H9 (cell line): ENCODE measurements at places on chromosomes 7 and 10. TPM values are rescaled to one million over a fixed set of nuclear protein-coding genes. Genes with fewer than 3 reads are reported as not detected.

Gene PRSS37
- not detected in 2 replicates for total RNA-seq

DNA sequence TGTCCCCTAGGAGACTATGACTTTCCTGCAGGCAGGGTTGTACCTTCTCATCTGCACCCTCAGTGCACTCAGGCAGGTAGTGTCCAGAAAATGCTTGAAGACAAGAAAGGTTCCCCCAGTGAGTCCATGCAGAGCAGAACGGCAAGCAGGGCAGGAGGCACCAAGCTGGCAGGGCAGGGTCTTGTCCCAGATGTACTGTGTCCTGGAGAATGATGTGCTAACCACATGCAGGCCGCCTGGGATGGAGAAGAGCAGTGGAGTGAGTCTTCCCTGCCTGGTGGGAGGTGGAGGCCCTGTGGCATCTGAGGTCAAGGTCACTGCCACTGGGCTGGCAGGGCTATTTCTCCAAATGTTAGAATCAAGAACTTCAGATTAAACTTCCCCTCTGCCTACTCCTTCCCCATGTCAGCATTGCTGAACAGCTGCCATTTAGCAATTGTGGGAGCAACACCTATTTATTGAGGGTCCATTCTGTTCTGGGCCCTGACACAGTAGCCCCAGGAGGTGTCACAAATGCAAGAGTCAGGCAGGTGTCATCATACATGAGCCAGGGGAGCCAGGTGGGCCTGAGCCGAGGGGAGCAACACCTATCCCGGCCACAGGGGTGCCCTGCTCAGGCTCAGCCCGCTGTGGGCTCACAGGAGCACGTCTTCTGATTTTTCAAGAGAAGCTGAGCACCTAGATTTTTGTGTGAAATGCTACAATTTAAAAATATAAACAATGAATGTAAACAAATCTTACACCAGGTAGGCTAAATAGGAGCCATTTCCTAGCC, 34.1 kb downstream of the PTPRE start:
- no peaks in the 10 kb centered on the region for H3K27me3 ChIP-seq
- H3K27ac ChIP-seq = no peak overlapping the region
- DNase-seq = no peak
- H3K4me1 ChIP-seq = peaks cover 4% of the 10 kb centered on the region; the same call in 1 of the 2 replicates
- no peaks in the 10 kb centered on the region for H3K36me3 ChIP-seq

DNA sequence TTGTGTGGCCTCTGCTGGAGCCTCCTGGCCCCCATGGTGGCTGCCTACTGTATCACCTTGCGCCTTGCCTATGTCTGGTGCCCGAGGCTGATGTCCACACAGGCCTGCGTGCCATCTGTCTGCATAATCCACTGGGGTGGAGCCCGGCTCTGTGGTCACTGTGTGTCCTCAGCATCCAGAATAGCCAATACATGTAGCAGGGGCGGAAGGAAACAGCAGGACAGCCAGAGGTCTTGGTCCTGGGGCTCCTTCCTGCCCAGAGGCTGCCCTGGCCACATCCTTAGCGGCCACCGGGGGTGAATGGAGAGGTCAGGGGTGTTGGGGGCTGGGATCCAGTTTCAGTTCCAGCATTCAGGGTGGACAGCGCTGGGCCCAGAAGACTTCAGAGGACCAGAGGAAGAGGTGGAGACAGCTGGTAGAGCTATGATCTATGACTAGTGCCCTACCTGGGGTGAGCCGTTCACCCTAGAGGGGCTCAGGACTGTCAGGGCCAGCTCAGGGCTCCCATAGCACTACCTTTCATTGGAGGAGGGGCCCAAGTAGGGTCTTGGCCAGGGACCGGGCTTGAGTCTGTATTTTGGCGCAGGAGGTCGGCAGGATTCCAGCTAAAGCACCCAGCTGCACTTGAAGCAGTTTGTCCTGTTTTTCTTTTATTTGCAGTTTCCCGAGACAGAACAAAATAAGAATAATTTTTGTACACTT, 15.9 kb downstream of the YKT6 start:
- peaks cover 11% of the 10 kb centered on the region for H3K36me3 ChIP-seq
- DNase-seq = peak; percentile 28
- H3K4me3 ChIP-seq = no peak overlapping the region
- H3K27ac ChIP-seq = no peak overlapping the region
- H3K4me1 ChIP-seq = no peaks in the 10 kb centered on the region

Gene CRYGN
- total RNA-seq = 0.79 and 1.8 TPM in 2 replicates

GRCh38 chr10:93462881-93463280, 19.3 kb downstream of the MYOF start:
- DNase-seq = no peak
- no peak overlapping the region for H3K27ac ChIP-seq
- no peaks in the 10 kb centered on the region for H3K27me3 ChIP-seq
- no peak overlapping the region for H3K4me3 ChIP-seq
- H3K36me3 ChIP-seq = no peaks in the 10 kb centered on the region

DNA sequence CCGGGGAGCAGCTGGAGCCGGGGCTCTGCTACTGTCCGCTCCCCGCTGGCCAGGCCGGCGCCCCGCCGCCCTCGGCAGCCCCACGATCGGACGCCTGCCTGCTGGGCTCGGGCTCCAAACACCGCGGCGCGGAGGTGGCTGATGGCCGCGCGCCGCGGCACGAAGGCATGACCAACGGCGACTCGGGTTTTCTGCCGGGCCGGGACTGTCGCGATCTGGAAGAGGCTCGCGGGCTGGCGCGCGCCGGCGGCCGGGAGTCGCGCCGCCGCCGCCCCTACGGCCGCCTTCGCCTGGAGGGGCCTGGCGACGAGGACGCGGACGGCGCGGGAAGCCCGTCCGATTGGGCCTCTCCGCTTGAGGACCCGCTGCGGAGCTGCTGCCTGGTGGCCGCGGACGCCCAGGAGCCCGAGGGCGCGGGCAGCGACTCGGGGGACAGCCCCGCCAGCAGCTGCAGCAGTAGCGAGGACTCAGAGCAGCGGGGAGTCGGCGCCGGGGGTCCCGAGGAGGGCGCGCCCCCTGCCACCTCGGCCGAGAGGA, 570 bp downstream of the TBC1D12 start:
- H3K4me3 ChIP-seq = peak overlapping the region; percentile 73
- DNase-seq = peak; percentile 46
- peaks cover 5% of the 10 kb centered on the region; the same call in 1 of the 2 replicates for H3K27me3 ChIP-seq
- H3K4me1 ChIP-seq = no peaks in the 10 kb centered on the region
- H3K36me3 ChIP-seq = no peaks in the 10 kb centered on the region; the same call in 2 of the 3 replicates

DNA sequence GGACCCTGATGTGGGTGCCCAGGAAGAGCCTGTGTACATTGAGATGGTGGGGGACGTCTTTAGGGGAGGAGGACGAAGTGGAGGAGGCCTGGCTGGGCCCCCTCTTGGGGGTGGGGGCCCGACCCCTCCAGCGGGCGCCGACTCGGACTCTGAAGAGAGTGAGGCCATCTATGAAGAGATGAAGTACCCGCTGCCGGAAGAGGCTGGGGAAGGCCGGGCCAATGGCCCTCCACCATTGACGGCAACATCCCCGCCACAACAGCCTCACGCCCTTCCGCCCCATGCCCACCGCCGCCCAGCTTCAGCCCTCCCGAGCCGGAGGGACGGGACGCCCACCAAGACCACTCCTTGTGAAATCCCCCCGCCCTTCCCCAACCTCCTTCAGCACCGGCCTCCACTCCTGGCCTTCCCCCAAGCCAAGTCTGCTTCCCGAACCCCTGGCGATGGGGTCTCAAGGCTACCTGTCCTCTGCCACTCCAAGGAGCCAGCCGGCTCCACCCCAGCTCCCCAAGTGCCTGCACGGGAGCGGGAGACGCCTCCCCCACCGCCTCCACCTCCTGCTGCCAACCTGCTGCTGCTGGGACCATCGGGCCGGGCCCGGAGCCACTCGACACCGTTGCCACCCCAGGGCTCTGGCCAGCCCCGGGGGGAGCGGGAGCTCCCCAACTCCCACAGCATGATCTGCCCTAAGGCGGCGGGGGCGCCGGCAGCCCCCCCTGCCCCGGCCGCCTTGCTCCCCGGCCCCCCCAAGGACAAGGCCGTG, 4.8 kb downstream of the NYAP1 start:
- no peak overlapping the region for H3K27ac ChIP-seq
- DNase-seq = no peak
- H3K4me3 ChIP-seq = peak overlapping the region; percentile 14; the same call in 1 of the 3 replicates
- H3K4me1 ChIP-seq = peaks cover 2% of the 10 kb centered on the region; the same call in 1 of the 2 replicates

Gene ADARB2
- total RNA-seq = 0.87 and 1.0 TPM in 2 replicates

DNA sequence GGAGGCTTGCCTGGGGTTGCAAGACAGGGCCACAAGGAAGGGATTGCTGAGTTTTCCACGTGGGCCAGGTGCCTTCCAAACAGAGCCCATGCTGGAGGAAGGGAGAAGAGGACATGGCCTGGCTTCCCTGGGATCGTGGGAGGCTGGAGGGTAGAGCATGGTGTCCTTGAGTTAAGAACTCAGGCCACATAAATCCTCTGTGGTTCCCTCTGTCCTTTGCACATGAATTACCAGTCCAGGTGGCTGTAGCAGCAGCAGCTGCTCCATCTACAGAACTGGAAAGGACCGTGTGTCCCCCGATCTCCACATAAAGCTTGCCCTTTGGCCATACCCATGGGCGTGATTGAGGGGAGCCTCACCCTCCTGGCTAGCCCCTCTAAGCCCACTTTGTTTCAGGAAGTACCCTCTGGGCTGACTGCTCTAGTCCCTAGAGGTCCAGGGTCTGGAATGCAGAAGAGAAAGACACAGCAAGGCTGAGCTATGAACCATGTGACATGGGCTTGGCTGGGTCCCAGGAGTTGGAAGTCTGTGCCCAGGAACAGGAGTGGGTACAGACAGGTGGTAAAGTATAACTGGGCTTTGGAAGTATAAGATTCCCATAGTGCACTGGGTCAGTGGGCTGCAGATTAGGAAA, 84.9 kb downstream of the C10orf105 start:
- no peaks in the 10 kb centered on the region for H3K36me3 ChIP-seq
- DNase-seq = no peak
- no peak overlapping the region for H3K4me3 ChIP-seq
- peaks cover 2% of the 10 kb centered on the region; the same call in 1 of the 2 replicates for H3K27me3 ChIP-seq
- H3K27ac ChIP-seq = no peak overlapping the region

DNA sequence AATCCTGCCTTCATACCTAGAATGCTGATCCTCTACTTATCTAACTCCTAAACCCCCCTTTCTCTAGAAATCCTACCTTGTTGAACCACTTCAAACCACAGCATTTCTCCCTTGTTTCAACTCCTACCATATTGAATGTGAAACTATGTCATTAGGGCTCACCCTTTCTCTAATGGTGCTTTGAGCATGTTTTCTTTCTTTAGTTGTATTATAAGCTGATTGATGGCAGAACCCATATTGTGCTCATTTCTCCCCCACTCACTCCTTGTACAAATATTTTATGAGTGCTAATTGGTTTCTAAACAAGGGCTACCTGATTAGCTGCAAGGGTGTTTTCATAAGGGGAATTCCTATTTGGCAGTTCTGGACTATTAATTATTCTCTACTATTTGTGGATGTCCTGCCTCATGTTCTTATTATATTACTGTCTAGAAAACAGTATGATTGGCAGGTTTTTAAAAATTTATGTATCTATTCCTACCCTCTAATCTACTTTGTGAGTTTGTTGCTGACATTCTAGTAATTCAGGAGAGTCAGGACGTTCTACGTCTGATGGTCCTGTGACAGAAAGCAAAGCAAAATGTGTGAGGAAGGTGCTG, 765.8 kb downstream of the KCNMA1 start:
- H3K4me1 ChIP-seq = no peaks in the 10 kb centered on the region
- DNase-seq = no peak
- H3K4me3 ChIP-seq = no peak overlapping the region
- H3K36me3 ChIP-seq = no peaks in the 10 kb centered on the region
- no peak overlapping the region for H3K27ac ChIP-seq

Gene FRMPD2
- total RNA-seq = 0.44 and 0.48 TPM in 2 replicates

Gene KIF11
- total RNA-seq = 52.4 and 54.4 TPM in 2 replicates

DNA sequence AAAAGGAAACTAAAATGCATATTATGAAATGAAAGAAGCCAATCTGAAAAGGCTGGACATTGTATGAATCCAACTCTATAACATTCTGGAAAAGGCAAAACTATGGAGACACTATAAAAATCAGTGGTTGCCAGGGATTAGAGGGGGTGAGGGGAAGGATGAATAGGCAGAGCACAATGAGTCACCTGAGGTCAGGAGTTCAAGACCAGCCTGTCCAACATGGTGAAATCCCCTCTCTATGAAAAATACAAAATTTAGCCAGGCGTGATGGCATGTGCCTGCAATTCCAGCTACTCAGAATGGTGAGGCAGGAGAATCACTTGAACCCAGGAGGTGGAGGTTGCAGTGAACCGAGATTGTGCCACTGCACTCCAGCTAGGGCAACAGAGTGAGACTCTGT, 324.8 kb upstream of the PHYHIPL start:
- no peaks in the 10 kb centered on the region; the same call in 1 of the 2 replicates for H3K4me1 ChIP-seq
- H3K36me3 ChIP-seq = no peaks in the 10 kb centered on the region
- H3K27ac ChIP-seq = no peak overlapping the region

Gene CASD1
- total RNA-seq = 19.4 and 21.6 TPM in 2 replicates

Gene CYP3A7
- total RNA-seq = not detected in 2 replicates

- H3K27me3 ChIP-seq = no peaks in the 10 kb centered on the region
- H3K36me3 ChIP-seq = peaks cover 12% of the 10 kb centered on the region
- H3K4me1 ChIP-seq = no peaks in the 10 kb centered on the region
- no peak overlapping the region for H3K27ac ChIP-seq
- no peak overlapping the region for H3K4me3 ChIP-seq
Measured at GRCh38 chr7:25368599-25369201, 140.4 kb upstream of the NPVF start.

GRCh38 chr10:123017421-123018165, 8.8 kb downstream of the ACADSB start:
- H3K36me3 ChIP-seq = peaks cover 29% of the 10 kb centered on the region
- no peaks in the 10 kb centered on the region; the same call in 1 of the 2 replicates for H3K27me3 ChIP-seq
- DNase-seq = peak; percentile 86
- H3K27ac ChIP-seq = no peak overlapping the region
- peaks cover 19% of the 10 kb centered on the region for H3K4me1 ChIP-seq
- peak overlapping the region; percentile 43; the same call in 1 of the 3 replicates for H3K4me3 ChIP-seq

GRCh38 chr7:78165454-78165853, 366.9 kb downstream of the PHTF2 start:
- H3K4me1 ChIP-seq = peaks cover 5% of the 10 kb centered on the region; the same call in 1 of the 2 replicates
- peaks cover 3% of the 10 kb centered on the region; the same call in 1 of the 2 replicates for H3K36me3 ChIP-seq
- DNase-seq = peak; percentile 51
- H3K4me3 ChIP-seq = no peak overlapping the region
- peak overlapping the region; percentile 61 for H3K27ac ChIP-seq

GRCh38 chr10:99232360-99232999, 3.2 kb downstream of the HPSE2 start:
- peak overlapping the region; percentile 62 for H3K4me3 ChIP-seq
- no peak overlapping the region for H3K27ac ChIP-seq
- DNase-seq = peak; percentile 66
- H3K27me3 ChIP-seq = peaks cover 51% of the 10 kb centered on the region
- no peaks in the 10 kb centered on the region; the same call in 1 of the 2 replicates for H3K4me1 ChIP-seq

Gene CNPY4
- 10.4 and 12.3 TPM in 2 replicates for total RNA-seq

- no peaks in the 10 kb centered on the region; the same call in 2 of the 3 replicates for H3K36me3 ChIP-seq
- no peak for DNase-seq
- H3K27ac ChIP-seq = no peak overlapping the region
- no peaks in the 10 kb centered on the region for H3K4me1 ChIP-seq
- no peak overlapping the region for H3K4me3 ChIP-seq
- H3K27me3 ChIP-seq = no peaks in the 10 kb centered on the region
Measured at GRCh38 chr7:1844336-1844950, 174.4 kb downstream of the ELFN1 start.

GRCh38 chr10:43822631-43823580, 174.2 kb upstream of the ZNF32 start:
- no peak for DNase-seq
- H3K27me3 ChIP-seq = no peaks in the 10 kb centered on the region
- no peaks in the 10 kb centered on the region; the same call in 1 of the 2 replicates for H3K4me1 ChIP-seq
- H3K27ac ChIP-seq = no peak overlapping the region
- no peaks in the 10 kb centered on the region for H3K36me3 ChIP-seq
- H3K4me3 ChIP-seq = no peak overlapping the region

Gene DENND2A
- 7.3 and 8.2 TPM in 2 replicates for total RNA-seq

- no peaks in the 10 kb centered on the region; the same call in 2 of the 3 replicates for H3K36me3 ChIP-seq
- no peak overlapping the region for H3K4me3 ChIP-seq
- no peak for DNase-seq
- no peaks in the 10 kb centered on the region for H3K27me3 ChIP-seq
Measured at GRCh38 chr7:3003936-3004335, 39.7 kb downstream of the CARD11 start.

Gene TMEM229A
- total RNA-seq = 0.37 and 0.46 TPM in 2 replicates
